ENCODE measurements at places on chromosomes 12 and 14.

- DNase-seq = peak; percentile 82
These were observed 25.2 kb downstream of the KRT8 start for GRCh38 chr12:52879394-52880351.

DNA sequence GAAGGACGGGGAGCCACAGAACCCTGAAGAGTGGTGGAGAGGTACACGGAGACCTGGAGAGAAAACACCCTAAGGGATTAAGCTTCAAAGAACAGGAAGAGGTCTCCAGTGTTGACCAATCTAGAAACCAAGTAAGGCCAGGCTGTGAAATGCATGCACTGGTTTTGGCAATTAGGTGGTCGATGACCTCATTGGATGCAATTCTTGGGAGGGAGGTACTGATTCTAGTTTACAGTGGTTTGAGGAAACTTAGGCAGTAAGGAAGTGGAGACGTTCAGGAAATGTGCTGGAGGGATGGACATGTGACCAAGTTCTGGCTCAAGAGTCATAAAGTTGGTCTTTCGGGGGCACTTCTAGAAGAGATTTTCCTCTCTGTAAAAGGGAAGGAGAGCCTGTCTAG lies 91.3 kb upstream of the CEP83 start:
- DNase-seq = no peak

DNA sequence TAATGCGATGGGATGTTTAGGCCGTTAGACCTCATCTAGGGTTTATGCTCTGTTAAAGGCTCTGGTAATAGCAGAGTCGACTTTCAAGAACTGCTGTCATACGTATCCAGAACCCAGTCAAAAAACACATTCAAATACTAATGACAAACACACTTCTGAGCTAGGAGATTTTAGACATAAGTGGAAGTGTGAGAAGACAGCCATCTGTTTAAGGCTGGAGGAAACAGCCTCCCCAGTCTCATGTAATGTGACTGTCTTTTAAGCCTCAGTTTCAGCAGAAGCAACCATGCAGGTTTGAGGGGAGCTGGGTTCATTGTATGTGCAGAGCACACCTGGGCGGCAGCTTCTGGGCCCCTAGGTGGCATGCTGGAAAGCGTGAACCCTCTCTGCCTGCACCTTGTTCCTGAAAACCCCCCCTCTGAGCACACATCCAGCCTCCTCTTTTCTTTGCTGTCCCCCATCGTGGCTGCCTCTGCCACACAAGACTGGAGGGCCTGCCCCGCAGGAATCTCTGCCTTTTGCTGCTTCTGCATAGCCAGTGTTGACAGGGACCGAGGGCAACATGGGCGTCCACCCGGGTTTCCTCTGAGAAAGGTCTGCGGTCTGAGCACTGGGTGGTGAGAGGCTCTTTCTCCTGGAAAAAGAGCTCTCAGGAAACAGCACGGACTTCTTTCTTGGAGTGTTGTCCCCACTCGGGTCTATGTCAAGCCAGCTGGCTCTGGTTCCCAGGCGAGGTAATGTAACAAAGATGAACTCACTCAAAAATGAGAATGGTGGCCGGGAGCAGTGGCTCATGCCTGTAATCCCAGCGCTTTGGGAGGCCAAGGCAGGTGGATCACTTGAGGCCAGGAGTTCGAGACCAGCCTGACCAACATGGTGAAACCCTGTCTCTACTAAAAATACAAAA lies 11.6 kb downstream of the WNT5B start:
- DNase-seq = no peak

GRCh38 chr12:19055589-19055988 lies 73.9 kb upstream of the PLEKHA5 start:
- DNase-seq = no peak
